ENCODE measurements at places on chromosomes 6 and 20.

- no peak for DNase-seq
Measured at GRCh38 chr6:111456208-111456607, 26.8 kb downstream of the REV3L start.

GRCh38 chr6:144935661-144936060 lies 650.5 kb downstream of the UTRN start:
- DNase-seq = no peak

DNA sequence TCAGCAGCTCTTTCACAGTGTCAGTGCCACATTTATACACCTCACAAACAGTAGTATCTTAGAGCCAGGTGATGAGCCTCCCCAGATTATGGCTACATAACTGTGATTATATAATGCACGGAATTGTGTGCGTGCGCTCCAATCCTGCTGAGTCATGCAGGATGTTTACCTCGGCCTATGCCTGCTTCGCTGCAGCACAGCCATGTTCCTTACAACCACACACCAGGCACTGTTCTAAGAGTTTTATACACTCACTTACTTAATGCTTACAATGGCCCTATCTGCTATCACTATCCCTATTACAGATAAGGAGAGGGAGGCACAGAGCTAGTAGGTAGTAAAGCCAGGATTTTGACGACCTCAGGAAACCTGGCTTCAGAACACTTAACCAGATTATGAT lies 7.3 kb downstream of the ZKSCAN3 start:
- DNase-seq = no peak

- no peak for DNase-seq
Measured at GRCh38 chr6:19070520-19070919, 683.4 kb downstream of the RNF144B start.

DNA sequence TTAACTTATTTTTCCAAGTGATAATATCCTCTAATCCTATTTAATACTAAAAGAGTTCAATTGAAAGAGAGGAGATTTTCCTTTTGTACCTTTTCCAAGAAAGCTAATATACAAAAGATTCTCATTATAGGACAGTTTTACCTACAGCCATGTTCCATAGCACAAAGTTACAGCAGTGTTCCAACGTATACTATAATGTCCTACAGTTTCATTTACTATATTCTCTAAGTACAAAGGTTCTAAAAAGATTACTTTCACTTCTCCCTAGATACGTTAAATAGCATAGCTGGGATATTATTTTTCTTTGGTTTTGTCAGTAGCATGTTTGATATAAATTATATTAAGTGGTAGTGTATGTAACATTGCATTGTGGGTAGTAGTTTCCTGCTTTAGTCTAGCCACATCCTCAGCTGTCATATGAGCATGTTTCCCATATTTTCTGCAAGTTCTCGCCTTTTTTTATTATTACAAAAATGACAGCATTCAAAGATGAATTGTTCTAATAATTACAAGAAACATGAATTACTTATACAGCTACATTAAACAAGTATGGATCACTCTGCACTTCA lies 4.4 kb upstream of the RUNX2 start:
- DNase-seq = no peak

GRCh38 chr6:113651920-113652319 lies 205.2 kb upstream of the MARCKS start:
- no peak for DNase-seq

DNA sequence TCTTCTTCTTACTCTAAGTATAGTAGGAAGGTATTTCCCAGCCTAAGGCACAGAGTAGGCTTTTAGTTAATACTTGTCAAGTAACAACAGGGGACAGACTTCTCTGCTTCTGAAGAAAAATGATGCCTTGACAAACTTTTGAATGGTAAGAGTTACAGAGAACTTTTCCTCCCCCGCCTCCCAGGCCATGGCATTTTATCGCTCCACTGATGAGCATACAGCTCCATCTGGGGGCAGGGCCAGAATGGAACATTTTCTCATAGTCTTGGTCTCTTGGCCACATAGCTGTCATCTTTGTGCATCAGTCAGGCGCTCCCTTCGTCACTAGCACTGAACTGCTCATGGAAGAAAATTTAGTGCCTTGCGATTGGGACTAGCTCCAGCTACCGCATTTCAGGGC lies 1066.8 kb upstream of the CITED2 start:
- DNase-seq = no peak

- DNase-seq = no peak
Measured at GRCh38 chr20:10632721-10633509, 40.9 kb downstream of the JAG1 start.

DNA sequence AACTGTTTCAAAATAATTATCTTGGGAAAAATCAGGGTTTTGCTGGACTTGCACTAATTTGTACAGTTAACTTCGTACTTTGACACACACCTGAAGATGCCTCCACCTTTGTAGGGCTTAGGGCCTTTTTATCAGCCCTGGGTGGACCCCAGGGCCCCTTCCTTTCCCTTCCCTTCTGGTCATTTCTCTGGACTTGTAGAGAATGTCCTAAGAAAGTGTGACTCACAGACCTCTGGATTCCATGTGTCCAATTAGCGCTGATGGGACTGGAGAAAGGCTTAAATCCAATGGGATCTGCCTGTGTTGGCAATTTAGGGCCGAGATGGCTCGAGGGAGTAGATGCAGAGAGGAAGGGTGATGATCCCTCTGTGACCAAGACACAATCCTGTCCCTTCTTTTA lies 9.3 kb downstream of the TRIM15 start:
- DNase-seq = no peak

- no peak for DNase-seq
Measured at GRCh38 chr6:167803816-167804215, 22.9 kb upstream of the AFDN start.

DNA sequence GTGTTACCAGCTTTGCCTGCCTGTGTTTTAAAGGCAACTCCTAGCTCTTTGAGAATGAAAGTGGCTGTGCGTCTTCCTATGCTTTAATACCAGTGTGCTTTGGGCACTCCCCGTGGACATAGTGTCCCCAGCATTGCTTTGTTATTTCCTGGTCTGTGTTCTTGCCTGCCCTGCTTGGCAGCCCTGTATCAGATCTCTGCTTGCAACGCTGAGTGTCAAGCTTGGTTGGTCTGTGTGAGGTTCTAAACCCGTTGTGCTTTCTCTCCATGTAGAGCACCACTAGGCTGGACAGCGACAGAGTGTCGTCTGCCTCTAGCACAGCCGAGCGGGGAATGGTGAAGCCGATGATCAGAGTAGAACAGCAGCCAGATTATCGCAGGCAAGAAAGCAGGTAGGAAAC lies 80.2 kb downstream of the AFDN start:
- DNase-seq = no peak

DNA sequence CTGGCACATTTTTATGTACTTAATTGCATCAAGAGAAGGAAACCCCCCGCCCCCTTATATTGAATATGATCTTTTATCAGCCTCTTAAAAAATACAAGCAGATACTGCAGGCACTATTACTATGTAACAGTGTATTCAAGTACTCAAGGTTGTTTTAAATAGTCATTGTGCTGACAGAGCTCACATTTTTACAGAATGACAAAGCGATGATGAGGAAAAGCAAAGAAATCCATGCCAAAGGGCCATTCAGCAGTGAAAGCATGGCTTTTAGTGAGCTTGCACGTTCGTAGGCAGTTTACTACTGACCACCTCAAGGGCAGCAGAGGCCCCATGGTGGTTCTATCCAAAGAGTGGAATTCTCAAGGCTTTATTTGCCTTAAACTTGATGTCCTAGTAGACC lies 146.8 kb downstream of the RPS12 start:
- DNase-seq = no peak

DNA sequence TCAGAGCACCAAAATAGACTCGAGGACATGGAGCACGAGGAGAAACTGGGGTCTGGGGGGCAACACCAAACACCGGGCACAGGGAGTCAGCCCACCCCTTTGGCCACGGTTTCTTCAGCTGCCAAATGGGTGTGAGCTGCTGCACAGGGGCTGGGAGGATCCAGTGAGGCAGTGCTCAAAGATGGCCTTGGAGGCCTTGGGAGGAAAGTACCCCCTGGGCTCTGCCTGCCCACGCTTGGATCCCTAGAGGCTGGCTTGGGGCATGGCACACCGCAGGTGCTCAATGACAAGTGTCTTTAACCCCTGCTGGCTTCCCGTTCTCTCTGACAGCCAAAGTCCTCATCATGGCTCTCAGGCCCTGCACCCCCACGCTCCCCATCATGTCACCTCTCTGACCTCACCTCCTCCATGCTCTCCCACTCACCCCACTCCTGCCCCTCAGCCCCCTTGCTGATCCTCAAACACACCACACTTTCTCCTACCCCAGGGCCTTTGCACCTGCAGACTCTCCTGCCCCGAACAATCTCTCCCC lies 190.3 kb downstream of the ANKRD60 start:
- DNase-seq = no peak

- no peak for DNase-seq
Measured at GRCh38 chr20:60903325-60903971, 348.6 kb upstream of the CDH4 start.

GRCh38 chr6:157954150-157955117 lies 27.2 kb upstream of the SYNJ2 start:
- no peak for DNase-seq

DNA sequence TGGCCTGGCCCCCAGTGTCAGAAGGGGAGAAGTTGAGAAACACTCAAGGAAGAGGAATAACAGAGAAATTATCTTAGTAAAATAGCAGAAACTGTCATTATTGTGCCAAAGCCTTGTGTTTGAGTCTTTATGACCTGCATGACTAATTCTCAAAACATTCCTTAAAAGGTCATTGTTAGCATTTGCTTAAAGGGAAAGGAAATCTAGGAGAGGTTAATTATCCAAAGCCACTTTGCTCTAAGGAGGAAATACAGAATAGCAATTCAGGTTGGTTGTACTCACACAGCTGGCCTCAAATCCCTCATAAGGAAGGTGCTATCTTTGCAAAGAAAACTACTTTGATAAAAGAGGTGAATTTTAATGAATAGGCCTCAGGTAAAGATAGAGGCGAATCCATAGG lies 516.7 kb downstream of the CBLN4 start:
- no peak for DNase-seq

GRCh38 chr20:53579581-53580375 lies 13.9 kb downstream of the ZNF217 start:
- no peak for DNase-seq

GRCh38 chr6:39114388-39114703 lies 640 bp downstream of the SAYSD1 start:
- no peak for DNase-seq

GRCh38 chr6:32568561-32568960 lies 21.1 kb downstream of the HLA-DRB1 start:
- DNase-seq = no peak

DNA sequence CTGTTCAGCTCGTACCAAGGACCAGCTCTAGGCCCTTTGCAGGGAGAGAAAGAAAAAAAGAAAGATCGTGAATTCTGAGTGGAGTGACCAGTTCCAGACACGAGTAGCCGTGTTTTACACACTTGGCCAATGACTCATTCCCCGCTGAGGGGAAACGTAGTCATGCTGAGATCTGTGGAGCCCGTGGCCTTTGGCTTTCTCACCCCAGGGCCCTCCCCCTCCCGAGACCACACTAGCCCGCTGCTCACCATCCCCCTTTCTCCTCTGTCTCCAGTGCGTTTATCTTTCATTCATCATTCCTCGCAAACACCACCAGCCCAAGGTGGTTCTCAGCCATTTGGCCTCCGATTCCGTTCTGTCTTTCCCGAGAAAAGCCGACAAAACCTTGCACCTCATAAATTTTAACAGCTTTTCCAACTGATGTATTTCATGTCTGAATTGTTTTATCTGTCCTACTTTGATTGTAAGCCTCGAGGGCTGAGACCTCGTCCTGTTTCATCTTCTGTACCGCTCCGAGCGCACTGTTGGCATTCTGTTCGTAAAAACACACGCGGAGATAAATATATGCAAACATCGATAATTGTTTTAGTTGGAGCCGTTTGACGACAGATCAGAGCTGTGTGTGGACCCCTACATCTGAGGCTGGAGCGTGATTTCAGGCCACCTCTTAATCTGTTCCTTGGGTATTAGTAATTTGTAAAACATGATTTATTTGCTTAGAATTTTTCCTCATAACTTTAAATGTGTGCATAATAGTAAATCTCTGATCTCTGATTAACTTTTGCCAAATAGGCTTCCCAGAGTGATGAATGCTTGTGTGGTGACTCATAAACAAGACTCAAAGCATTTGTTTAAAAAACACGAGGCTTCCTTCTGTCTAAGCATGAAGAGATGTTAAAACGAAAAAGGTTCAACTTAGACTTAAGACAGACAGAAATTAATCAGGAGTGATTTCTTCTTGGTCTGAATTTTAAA lies 336.6 kb downstream of the CDH4 start:
- DNase-seq = no peak

All from GM06990 (cell line).